ENCODE measurements at places on chromosomes 2 and 18.

GRCh38 chr18:47877892-47878291 is 52.6 kb downstream of the SMAD2 start:
- DNase-seq, result no peak

DNA sequence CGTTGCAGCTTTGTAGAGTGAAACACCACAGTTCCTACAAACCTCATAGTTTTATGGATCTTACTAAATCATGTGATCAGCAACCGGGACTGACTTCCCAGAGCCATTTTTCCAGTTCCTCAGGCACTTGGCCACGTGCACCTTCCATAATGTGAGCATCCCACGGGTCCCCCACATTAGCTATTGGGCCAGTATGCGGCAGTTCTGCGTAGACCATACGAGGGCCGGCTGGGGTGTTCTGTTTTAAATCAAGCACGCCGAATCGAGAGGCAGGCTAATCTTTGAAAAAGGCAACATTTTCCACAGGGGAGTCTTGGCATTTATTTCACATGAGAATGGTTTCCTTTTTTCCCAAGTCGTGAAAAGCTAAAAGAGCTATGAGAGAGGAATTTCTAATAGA is 135.6 kb upstream of the CCDC195 start:
- DNase-seq, result no peak

- no peak for DNase-seq
Measured at GRCh38 chr2:140589273-140589672, 1541.5 kb downstream of the LRP1B start.

GRCh38 chr18:37042381-37042780 is 213.5 kb downstream of the KIAA1328 start:
- DNase-seq, result no peak

- no peak for DNase-seq
Measured at GRCh38 chr2:88036182-88036581, 19.4 kb downstream of the KRCC1 start.

- no peak for DNase-seq
Measured at GRCh38 chr2:74515981-74516633, 1.9 kb downstream of the TLX2 start.

DNA sequence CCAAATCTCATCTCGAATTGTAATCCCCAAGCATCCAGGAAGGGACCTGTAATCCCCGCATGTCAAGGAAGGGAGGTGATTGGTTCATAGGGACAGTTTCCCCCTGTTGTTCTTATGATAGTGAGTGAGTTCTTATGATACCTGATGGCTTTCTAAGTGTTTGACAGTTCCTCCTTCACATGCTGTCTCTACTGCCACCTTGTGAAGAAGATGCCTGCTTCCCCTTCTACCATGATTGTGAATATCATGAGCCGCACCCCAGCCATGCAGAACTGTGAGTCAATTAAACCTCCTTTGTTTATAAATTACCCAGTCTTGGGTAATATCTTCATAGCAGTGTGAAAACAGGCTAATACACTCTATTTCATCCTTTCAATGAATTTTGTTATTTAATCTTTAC is 446.7 kb downstream of the RNF144A start:
- no peak for DNase-seq

DNA sequence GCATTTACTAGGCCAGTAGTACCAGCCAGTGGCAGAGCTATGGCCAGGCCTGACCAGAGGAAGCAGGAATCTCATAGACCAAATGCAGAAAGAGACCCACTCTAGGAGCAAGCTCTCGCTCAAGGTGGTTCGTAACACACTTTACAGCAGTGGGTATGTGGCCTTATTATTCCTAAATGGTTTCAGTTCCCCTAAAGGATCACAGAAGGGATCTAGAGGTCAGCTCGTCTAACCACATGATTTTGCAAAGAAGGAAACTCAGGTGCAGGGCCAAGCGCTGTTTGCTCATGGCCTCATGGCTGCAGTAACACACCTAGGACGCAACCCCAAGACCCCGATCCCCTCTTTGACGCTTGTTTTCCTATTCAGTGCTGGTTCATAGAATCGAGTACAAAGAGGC is 65.5 kb upstream of the ATG16L1 start:
- no peak for DNase-seq

DNA sequence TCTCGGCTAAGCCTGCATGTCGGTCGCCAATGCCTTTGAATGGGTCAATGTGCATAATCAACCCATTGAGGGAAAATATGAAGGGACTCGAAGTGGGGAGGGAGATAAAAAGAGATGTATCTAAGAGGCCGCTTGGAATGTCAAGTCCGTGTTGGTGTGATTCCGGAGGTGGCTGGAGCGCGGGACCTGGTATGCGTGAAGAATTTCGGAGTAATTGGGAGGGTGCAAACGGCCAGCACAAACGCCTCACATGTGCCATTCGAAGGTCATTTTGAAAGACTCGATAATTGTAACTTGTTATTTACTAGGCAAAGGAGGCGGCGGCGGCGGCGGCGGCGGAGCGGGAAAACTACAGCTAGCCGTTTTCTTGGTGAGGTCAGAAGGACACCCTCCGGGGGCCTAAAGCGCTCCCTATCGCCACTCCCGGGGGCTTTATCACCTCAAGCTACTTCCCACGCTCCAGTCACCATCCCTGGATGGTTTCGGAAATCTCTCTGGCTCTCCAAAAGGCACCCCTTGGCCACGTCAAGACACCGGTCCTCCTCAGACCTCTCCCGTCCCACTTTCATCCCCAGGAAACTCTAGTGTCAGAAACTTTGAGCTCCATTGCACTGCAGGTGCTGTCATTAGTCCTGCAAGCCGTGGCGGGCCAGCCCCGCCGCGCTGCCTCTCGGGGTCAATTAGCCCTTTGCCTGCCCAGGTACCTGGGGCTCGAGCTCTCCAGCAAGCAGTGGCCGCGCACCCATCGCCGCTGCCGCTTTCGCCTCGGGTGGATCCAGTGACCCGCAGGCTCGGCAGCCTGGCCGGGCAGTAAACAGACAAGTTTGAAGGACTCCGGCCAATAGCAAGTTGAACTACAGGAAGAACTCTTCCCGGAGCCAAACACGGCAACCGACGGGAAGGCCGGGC is 1.5 kb downstream of the ERBB4 start:
- DNase-seq, result no peak

DNA sequence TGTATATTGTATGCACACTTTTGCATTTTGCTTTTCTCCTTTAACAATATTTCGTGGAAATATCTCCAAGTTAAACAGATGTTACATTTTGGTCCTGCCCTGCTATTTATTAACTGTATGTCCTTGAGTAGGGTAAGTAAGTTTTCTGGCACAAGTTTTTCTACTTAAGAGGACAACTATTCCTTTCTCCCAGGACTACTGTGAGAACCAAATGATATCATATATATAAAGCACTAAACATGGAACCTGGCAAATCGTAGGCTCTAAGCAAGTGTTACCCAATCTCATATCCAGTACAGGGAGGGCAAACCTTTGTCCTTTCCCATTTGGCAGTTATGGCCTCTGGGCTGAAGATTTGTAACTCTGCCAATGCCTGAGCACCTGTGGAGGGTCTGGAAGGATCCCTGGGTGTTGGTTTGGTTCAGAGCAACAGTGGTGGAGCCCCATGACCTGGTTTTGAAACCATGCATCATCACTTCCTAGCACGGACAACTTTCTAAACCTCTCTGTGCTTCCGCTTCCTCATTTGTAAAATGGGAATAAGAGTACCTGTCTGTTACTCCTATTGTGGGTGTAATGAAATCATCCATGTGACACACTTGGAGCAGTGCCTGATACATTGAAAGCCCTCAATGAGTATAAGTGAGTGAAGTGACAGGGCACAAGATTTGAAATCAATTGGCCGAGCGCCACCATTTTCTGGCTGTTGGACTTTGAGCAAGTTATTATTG is 28.3 kb upstream of the ICOS start:
- DNase-seq, result no peak

- DNase-seq, result no peak
Measured at GRCh38 chr2:88517759-88518201, 65.3 kb upstream of the FOXI3 start.

DNA sequence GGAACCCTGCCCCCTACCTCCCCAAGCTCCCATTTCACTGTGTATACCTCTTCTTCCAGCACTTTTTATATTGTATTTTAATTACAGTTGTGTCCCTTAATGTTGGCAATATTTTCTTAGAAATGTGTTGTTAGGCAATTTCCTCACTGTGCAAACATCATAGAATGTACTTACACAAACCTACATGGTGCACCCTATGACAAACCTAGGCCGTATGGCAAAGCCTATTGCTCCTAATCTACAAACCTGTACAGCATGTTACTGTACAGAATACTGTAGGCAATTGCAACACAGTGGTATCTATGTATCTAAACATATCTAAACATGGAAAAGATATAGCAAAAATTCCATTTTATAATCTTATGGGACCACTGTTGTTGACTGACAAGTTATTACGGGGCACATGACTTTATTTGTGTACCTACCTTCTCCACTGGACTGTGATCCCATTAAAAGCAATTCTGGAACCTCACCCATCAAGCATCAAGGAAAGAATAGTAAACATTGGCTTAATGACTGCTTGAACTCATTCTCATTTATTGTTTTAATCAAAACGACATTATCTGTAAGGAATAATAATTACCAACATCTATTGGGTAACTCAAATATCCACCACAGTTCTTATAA is 1641.5 kb upstream of the ZEB2 start:
- no peak for DNase-seq

DNA sequence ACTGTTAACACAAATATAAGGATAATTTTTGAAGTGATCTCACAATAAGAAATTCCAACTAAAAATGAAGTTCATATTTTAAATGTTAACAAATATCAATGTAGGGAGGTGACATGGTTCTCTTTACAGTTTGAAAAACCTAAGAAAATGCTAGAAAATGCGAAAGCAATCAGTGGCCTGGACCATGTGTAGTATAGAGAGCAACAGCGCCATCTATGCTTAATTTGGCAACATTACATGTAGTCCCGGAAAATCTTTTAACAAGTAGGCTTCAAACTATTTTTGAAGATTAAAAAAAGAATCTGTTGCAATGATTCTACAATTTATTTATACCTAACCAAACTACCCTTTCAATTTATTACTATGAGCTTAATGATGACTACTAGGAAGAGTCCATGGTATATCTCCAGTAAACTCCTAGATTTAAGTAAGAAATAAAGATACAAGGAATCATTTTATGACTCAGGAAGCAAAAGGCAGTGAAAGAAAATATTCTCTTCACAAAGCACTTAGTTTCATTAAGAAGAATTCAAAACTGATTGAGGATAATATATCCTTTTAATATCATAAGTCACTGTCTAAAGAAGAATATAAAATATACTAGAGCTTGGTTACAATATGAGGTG is 33.3 kb downstream of the NDUFA10 start:
- DNase-seq, result peak; percentile 75

- no peak for DNase-seq
Measured at GRCh38 chr2:134201533-134201932, 52.3 kb upstream of the MGAT5 start.

GRCh38 chr2:158963071-158963470 is 5.4 kb upstream of the TANC1 start:
- DNase-seq, result no peak

DNA sequence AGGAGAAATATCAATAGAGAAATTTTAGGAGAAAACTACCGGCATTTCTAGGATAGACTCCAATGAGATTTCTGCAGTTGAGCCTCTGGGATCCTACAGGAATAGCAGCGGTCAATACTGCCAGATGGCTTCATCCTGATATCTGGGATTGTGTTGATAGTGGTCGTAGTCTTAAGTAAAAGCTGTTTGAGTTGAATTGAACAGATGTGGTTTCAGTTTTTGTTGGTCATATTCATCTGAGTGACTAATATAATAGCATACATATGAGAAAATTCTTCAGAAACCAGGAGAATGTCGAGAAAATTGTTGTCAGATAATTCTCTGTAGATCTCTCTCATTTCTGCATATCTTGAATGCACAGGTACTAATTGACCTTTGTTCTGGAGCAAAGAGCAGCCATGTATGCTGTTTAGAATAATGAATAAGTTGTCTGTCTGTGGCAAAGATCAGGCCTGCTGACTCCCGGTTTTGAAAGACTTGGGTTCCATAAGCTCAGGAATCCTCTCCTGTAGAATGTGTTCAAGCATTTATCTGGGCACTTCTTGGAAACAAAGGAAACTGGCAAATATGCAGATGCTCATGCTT is 288.1 kb downstream of the TMX3 start:
- no peak for DNase-seq
